NB4 (cell line): ENCODE measurements at places on chromosomes 3 and 15.

DNA sequence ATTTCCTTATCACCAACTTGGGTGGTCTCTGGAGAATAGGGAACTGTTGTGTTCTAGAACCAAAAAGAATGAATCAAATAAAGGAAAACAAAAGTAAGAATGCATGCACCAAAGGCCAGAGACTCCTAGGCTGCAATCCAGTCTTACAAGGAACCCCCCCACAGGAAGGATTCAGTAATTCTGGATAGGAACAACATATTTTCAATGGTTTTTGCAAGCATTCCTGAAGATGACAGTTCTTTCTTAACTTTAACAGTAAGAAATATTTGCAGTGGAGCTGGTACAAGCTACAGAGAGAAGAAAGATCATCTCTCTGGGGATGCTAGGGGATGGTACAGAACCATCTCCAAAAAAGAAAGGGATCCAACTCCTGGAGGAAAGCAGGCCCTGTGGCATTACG lies 116.2 kb upstream of the CHRM5 start:
- DNase-seq: no peak

DNA sequence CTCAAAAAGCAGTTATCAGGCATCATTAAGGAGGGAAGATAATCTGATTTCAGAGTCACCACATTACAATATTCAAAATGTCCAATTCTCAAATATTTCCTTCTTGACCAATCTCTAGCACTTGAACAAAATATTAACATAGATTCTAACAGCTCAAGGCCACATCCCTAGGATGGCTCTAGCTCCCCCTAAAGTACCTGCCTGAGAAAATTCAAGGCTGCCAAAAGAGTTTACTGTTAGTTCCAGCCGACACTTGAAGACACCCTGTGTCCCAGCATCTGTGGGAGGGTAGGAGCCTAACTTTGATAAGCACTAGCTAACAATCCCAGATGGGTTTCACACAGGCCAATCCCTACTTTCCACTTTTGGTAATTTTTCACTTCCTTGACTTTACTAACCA lies 10.4 kb downstream of the NSMCE3 start:
- no peak for DNase-seq

DNA sequence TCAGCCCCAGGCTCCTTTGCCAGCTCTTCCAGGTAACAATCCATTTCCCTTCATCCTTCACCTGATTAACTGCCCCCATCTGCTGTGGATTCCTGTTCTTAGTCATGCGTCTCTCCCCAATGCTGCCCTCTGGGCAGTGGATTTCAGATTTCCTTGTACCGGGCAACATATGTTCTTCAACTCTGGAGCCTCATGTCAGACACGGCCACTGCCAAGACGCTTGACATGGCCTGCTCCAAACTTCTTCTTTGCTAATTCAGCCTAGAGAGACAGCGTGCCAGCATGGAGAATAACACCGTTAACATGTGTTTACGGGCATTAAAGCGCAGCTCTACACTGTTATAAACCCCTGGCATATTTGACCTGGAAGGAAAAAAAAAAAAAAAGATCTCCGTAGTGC lies 1035.1 kb upstream of the NR2F2 start:
- DNase-seq: no peak

GRCh38 chr3:116740293-116740692 lies 30.7 kb downstream of the TUSC7 start:
- DNase-seq: no peak

DNA sequence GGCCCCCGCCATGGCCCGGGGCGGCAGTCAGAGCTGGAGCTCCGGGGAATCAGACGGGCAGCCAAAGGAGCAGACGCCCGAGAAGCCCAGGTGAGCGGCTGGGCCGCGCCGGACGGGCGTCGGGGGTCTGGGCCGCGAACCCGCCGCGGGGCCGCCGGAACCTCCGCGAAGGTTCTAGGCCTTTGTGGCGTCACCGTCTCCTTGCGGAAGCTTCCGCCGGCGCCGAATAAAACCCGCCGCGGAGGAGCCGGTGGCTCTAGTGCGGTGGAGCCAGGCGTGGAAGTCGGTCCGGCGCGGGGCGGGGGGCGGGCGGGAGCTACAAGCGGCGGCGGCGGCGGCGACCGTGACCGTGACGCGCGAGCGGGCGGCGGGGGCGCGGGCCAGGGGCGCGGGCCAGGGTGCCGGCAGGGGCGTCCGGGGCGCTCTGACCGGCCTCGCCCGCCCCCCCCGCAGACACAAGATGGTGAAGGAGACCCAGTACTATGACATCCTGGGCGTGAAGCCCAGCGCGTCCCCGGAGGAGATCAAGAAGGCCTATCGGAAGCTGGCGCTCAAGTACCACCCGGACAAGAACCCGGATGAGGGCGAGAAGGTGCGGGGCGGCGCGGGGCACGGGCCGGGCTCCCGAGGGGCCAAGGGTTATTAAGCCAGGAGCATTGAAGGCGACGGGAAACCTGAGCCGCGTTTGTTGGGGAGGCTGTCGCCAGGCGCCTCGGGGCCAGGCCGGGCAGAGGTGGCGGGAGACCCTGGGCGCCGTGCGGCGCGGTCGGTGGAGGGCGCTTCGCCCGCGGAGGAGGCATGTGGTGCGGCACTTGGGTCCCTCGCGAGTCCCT lies at the start of gene DNAJA4:
TSS of gene DNAJA4 (plus strand) at position 259 of the 833 bp plus-strand sequence. CDS start at position 461, 202 bp downstream.
- DNase-seq: no peak

GRCh38 chr3:4900298-4900697 lies 78.9 kb upstream of the BHLHE40 start:
- DNase-seq: no peak

DNA sequence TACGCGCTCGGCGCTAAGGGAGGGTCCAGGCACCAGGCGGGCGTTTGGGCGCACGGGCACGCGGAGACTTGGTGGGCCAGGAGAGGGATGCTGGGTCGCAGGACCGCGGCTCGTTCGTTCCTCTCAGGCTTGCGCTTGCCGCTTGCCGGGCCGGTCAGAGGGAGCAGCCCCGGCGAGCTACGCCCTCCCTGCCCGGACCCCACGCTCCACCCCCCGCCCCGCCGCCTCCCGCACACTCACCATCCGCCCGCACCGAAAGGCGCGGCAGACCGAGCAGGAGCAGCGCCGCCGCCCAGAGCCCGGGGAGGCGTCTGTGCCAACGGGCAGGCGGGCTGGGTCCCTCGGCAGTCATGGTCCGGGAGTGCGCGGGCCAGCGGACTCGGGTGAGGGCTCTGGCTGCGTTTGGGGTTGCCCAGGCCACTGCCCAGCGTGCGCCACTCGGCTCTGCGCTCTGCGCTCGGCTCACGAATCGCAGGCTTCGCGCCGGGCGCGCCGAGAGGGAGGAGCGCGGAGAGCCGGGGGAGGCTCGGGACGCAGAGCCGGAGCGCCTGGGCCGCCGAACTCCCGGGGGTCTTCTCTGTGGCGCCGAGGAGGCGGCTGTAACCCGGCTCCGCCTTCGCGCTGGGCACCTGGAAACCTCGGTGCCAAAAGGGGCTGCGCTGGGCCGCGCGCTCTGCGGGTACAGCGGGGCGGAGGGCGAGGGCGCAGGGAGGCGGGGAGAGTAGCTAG lies at the start of gene SUSD5:
TSS of gene SUSD5 (minus strand) at position 365 of the 729 bp plus-strand sequence. CDS start at position 352, 13 bp downstream.
- DNase-seq: no peak

DNA sequence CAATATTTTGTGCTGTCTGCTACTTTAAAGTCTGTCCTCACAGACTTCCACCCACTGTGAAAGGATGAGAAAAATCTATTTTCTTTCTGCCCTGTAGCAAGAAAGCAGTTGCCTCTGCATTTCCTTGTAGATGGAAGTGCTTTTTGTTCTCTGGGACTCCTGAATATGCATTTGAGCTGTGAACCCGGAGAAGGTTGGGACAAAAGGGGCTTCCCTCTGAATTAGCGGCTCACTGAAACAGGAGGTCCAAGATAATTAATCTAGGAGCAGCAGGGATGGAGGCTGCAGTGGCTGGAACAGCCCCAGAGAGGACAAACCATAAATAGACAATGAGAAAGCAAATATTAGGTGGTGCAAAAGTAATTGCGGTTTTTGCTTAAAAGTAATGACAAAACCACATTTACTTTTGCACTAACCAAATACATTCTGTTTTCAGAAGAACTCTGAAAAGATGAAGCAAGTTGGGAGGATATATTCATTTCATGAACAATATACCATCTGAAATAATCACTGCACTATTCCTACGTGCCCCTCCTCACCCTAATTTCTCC lies 143.4 kb upstream of the KBTBD8 start:
- no peak for DNase-seq

DNA sequence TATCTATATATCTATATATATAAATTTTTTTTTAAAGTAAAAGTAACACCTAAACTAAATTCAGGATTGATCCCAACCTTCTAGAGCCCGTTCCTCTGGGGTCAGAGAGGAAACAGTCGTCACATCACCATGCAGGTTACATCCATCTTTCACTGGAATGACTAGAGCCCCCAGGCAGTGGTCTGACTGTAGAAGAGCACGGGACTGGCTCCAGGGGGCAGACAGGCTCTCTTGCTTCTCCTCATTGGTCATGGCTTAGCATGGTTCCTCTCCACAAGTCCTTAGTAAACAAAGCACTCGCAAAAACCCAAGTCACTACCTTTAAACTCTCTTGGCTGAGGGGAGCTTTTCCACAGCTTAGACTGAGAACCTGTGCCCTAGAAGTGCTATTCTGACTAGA lies 110.5 kb downstream of the NR2F2 start:
- DNase-seq: no peak

DNA sequence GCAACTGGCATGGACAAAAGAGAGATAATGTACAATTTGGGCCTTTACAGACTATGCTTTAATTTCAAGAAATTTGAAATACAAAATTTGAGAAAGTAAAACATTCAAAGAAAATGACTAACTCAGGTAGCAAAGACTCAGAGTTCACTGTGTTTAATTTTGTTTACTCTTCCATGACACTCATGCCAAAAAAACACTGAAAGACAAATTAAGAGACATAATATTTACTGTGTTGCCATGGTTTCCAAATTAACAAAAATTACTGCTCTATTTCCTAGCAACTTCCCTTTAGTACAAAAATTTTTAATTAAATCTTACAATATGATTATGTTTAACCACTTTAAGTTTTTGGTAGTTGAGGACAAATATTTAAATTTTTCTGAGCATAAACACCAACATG lies 29.6 kb downstream of the LRRFIP2 start:
- no peak for DNase-seq

DNA sequence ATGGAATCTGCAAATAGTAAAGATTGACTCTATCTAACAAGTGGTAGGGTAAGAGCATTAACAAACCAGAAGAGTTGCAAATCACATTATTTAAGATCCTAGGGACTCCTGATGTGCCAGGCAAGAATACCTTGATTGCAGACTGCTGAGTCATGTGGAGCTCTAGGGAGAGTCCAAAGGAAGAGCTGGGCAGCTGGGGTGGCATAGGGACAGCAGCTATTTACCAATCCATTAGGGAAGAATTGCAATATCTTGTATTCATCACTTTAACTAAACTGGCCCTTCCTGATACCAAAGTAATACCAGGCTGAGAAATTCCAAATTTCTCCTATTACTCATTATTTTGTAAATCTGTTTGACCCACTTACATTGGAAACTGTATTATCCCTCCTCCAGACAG lies 52.2 kb upstream of the ACP3 start:
- DNase-seq: no peak

- DNase-seq: no peak
Observed at GRCh38 chr3:150783920-150784746, 21.2 kb upstream of the SIAH2 start.

GRCh38 chr15:57031605-57032004 lies 113.2 kb downstream of the TCF12 start:
- peak; percentile 9 for DNase-seq

DNA sequence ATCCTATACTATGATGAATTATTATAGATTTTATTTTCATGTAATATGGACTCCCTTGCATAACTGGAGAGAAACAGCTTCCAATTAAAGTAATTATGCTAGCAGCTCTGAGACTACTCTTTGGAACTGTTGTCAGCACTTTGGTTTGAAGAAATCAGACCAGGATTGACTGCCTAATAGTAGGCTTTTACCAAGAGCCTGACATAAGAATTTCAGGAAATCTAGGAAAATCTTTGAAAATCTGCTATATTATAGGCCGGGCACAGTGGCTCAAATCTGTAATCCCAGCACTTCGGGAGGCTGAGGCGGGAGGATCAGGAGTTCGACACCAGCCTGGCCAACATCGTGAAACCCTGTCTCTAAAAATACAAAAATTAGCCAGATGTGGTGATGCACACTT lies 62.9 kb downstream of the ZNF609 start:
- DNase-seq: no peak

GRCh38 chr3:72082776-72083462 lies 298.0 kb upstream of the PROK2 start:
- DNase-seq: peak; percentile 53

DNA sequence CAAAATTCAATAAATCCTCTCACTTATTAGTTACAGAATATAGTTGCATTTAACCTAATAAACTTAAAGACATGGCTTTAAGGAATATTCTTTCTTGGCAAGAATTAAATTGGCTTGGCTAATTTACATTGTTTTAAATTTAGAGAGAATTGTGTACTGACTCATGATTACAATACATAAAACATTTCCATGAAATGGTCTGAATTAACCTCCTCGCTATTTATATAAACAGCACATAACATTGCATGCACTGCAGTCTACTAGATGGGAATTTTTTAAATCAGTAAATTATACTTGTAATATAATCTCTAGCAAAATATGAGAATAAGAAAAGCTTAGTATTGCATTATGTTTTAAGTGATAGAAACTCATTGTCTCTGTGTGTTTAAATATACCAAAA lies 268.9 kb downstream of the SHOX2 start:
- no peak for DNase-seq

DNA sequence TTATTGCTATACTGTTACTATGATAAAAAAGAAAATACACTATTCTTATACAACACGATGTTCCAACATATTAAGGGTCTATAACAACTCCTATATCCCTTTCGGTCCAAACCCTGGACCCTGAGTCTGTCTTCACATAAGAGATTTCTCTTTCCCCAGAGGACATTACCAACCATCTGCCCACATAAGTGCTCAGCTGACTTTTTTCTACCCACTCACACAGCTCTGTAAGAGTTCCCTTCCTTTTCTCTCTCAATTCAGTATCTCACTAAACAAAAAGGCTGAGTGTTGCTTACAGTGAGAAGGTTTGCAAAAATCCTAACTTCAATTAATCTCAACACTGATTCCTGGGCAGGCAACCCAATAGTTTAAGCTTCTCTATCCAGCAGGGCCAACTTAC lies 30.5 kb downstream of the ITGB5 start:
- no peak for DNase-seq

DNA sequence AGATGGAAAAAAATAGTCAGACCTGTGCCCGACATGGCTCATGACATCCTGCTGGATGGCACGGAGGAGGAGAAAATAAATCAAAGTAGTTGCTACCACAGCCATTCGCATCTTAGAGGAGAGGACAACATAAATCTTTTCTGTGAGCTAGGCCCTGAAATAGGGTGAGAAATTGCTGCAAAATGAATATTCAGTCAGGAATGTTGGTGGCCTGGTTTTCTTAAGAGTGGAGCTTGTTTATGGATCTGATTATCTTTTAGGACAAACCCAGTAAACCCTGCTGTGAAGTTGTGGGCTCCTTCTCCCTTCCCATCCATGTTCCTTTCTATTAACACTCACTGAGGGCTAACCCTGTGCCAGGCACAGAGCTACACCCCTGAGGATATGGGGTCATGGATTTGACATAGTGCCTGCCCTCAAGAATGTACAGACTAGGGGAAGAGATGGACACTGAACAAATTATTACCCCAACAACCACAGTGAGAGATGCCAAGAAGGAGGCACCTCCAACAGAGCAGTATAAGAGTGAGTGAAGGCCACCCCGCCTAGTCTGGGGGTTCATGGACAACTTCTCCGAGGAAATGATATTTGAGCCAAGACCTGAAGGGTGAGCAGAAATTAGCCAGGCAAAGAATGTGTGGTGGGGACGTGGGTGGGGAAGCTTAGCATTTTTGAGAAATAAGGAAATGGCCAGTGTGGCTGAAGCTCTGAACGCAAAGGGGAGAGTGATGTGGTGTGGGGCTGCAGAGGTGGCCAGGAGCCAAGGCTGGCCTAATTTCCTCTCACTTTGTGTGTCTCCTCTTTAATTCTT lies 68.9 kb upstream of the ARL8B start:
- DNase-seq: peak; percentile 17
